Pancreas (tissue), 10 donors: ENCODE measurements at places on chromosomes 5 and 9.

- no peak for DNase-seq
Observed at GRCh38 chr9:123401879-123402513, 46.0 kb downstream of the CRB2 start.

DNA sequence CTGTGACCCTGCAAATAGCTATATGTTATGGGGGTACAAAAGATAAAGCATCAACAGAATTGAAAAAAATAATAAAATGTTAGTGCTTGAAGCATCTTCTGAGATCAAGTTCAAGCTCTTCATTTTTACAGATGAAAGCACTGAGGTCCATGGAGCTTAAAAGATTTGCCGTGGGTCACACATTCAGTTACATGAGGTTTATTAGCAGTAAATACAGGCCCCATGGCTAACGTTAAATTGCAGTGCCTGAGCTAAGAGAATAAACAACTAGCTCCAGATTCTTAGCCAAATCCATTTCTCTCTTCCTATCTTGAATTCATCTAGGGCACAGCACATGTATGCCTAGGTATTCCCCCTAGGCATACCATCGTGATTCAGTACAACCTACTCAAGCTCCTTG is 2052.7 kb upstream of the C9orf72 start:
- DNase-seq: no peak

GRCh38 chr5:55096861-55097260 is 5.6 kb upstream of the GZMA start:
- DNase-seq: no peak

- DNase-seq: no peak
Observed at GRCh38 chr5:145204743-145205142, 630.4 kb downstream of the PRELID2 start.

DNA sequence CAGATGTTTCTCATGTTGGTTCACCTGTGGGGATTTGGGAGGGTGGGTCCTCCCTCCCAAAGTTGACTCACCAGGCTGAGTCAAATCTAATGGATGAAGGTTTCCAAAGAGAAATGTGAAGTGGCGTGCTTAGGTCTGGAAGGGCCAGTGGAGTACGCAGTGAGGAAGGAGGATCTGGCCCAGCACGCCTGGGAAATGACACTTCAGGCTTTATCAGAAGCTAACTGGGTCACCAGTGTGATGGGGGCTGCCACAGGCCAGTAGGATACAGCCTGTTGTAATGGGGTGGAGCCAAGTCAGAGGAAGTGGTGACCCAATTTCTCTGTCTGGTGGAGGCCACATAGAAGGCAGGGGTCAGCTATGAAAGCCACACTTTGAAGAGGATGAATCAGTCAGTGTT is 18.0 kb downstream of the POLR1E start:
- DNase-seq: no peak

- no peak for DNase-seq
Observed at GRCh38 chr5:78677777-78678668, 29.5 kb upstream of the LHFPL2 start.

DNA sequence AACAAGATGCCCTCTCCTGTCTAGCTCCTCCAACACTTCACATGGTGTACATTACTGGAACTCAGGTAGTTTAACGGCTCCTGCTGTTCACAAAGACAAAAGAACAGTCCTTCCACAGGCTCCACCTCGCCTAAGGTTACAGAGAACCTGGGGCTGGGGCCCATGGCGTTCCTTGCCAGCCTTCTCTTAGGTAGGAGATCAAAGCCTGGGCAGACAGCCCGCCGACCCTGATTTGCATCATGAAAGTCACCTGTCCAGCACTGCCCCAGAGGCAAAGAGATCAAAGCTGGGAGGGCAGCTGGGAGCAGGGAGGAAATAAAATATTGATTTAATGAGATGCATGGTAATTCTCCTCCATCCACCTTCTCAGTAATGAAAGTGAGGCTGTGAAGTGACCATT is 115.0 kb upstream of the SLIT3 start:
- peak; percentile 23 for DNase-seq

GRCh38 chr9:120893611-120894307 is 16.8 kb upstream of the PHF19 start:
- DNase-seq: no peak

GRCh38 chr5:61366497-61367240 is 34.6 kb downstream of the ZSWIM6 start:
- no peak for DNase-seq

GRCh38 chr5:57692582-57693487 is 210.2 kb upstream of the ACTBL2 start:
- peak; percentile 75 for DNase-seq

DNA sequence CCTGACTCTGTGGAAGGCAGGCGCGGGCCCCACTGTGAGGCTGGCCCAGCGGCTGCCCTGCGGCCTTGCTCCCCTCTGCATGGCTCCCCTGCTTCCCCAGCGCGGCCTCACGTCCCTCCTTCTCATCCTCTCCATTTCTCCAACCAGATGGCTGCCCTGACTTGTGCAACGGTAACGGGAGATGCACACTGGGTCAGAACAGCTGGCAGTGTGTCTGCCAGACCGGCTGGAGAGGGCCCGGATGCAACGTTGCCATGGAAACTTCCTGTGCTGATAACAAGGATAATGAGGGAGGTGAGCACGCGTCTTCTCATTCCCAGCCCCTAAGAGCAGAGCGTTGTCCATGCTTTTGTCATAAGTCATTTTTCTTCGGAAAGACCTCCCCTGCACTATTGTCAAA is 129.0 kb upstream of the WWC1 start:
- peak; percentile 26 for DNase-seq

DNA sequence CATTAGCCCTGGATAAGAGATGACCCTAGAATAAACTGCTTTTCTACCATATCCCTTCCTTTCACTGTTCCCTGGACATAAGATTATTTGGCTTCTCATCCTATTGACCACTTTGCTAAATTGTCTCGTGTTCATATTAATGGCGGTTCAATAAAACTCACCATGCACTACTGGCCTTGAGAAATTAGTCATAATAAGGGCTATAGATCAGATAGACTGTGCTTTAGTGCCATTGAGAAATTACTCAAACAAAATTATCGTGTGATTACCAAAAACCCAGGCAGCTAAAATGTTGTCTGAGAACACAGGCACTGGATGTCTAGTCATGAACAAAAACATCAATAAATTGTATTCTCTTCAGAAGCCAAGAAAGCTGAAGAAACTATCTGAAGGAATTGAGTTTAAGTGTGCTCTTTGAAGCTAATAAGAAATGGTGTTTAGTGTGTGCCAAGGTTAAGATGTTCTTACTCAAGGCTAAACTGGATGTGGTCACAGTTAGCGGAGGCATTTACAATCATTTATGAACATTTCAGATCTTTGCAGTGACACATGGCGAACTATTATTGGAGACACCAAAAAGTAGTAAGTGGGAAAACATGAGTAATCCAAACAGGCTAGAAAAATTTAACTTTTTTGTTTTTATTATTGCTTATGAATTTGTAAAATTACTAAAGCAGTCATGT is 460.4 kb upstream of the RORB start:
- no peak for DNase-seq

- DNase-seq: no peak
Observed at GRCh38 chr5:110441035-110441434, 285.4 kb downstream of the TMEM232 start.

GRCh38 chr5:7793895-7794294 is 57.0 kb downstream of the CFAP90 start:
- no peak for DNase-seq

GRCh38 chr9:112378328-112379176 is 1.4 kb upstream of the HSDL2 start:
- no peak for DNase-seq

- DNase-seq: no peak
Observed at GRCh38 chr5:102421647-102422046, 77.2 kb downstream of the SLCO6A1 start.

GRCh38 chr9:120982836-120983235 is 56.2 kb upstream of the TRAF1 start:
- no peak for DNase-seq

DNA sequence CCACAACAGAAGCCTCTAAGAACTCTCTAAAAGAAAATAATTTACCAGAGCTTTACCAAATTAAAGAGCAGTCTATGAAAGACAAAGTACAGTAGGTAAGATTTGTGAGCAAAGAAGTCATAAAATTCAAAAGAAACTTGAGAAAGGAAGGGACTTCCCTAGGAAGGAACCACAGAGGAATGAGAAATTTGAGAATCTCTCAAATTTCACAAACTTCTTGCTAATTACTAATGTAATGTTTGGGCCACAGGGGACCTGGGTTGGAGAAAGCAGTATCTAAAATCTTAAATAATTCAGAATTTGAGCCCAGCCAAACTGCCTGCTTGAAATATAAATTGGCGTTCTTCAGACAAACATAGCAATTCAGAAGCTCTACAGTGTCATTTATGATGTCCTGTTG is 225.0 kb upstream of the PRR16 start:
- no peak for DNase-seq

- no peak for DNase-seq
Observed at GRCh38 chr5:141647851-141648250, 3.4 kb downstream of the FCHSD1 start.

- peak; percentile 28 for DNase-seq
Observed at GRCh38 chr9:29969856-29970647, 2396.8 kb upstream of the C9orf72 start.

DNA sequence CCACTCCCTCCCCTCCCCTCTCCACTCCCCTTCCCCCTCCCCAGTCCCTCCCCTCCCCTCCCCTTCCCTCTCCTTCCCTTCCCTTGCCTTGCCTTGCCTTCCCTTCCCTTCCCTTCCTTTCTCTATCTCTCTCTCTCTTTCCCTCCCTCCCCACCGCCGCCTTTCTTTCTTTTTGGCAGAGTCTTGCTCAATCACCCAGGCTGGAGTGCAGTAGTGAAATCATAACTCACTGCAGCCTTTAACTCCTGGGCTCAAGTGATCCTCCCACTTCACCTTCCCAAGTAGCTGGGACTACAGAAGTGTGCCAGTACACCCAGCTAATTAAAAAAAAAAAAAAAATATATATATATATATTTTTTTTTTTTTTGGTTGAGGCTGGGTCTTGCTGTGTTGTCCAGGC is 45.5 kb downstream of the IL31RA start:
- no peak for DNase-seq

DNA sequence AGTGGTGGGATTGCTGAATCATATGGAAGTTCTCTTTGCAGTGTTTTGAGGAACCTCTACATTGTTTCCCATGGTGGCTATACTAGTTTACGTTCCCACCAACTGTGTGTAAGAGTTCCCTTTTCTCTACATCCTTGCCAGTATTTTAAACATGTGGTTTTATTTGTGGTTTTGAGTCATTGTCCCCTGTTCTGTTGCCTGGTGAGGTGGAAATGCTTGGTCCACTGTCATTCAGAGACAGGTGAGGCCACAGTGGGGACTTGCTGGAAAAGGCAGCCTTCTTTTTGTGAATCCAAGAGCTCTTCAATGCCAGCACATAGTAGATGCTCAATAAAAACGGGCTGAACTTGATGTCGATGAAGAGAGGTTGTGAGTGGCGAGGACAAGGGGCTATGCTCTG is 44.2 kb downstream of the SH3PXD2B start:
- DNase-seq: no peak

DNA sequence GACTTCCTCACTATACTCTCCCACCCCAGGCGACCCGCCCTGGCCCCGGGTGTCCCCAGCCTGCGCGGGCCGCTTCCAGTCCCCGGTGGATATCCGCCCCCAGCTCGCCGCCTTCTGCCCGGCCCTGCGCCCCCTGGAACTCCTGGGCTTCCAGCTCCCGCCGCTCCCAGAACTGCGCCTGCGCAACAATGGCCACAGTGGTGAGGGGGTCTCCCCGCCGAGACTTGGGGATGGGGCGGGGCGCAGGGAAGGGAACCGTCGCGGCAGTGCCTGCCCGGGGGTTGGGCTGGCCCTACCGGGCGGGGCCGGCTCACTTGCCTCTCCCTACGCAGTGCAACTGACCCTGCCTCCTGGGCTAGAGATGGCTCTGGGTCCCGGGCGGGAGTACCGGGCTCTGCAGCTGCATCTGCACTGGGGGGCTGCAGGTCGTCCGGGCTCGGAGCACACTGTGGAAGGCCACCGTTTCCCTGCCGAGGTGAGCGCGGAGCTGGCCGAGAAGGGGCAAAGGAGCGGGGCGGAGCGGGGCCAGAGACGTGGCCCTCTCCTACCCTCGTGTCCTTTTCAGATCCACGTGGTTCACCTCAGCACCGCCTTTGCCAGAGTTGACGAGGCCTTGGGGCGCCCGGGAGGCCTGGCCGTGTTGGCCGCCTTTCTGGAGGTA is 2.1 kb downstream of the CA9 start:
- DNase-seq: peak; percentile 72

DNA sequence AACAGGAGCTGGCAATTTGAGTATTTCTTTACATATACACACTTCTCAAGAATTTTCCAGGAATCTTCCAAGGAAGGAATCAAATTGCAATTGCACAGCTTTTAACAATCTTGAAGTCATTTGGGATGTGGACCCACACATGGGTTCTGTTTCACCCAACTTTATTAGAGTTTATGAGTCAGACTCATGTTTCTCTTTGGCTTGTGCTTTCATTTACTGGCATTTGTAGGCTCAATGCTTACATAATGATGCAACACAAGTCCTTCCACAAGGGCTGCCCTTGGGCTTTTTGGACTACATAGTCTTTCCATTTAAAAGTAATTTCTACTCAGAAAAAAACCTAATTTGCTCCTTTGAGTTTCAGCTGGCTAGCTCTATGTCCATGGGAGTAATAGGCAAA is 4.6 kb upstream of the CDC37L1 start:
- no peak for DNase-seq

- DNase-seq: peak; percentile 29
Observed at GRCh38 chr5:1322955-1323802, 21.7 kb downstream of the CLPTM1L start.

- no peak for DNase-seq
Observed at GRCh38 chr9:7439355-7439995, 360.1 kb downstream of the DMAC1 start.

DNA sequence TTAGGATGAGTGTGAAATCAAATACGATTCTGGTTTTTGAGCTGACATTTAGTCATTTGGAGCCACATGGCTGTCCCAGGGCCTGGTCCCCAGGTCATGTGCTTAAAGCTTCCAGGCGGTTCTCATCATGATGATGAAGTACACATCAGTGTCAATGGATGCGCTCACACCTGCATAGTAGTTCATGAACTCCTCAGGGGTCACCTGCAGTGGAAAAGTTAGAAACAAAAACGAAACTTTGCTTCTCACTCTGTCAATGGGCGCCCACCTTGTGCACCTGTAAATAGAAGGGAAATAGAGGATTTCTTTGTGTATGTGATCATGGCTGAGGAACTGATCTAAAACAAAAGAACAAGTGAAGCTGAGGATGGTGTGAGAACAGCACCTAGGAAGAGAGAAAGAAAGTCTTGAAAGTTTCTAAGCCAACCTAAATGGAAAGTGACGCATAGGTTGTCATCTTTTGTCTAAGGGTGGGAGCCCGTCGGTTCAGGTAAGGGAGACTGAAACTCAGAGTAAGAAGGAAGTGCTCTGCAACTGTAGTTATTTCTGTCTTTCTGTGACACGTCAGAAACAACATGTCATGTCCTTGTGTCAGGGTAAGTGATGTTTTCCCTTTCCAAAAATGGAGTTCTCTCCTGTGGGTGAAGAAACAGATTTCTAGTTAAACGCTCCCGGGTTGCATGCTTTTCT is 33.8 kb downstream of the CAPSL start:
- DNase-seq: no peak

- no peak for DNase-seq
Observed at GRCh38 chr5:86864051-86864450, 246.3 kb downstream of the COX7C start.

GRCh38 chr5:96997265-96997859 is 61.5 kb downstream of the LNPEP start:
- no peak for DNase-seq

- DNase-seq: no peak
Observed at GRCh38 chr5:20028506-20028905, 40.5 kb upstream of the CDH18 start.
